ENCODE measurements at places on chromosomes 3 and 15. TPM values are rescaled to one million over a fixed set of nuclear protein-coding genes. Genes with fewer than 3 reads are reported as not detected.

Gene TTLL13
- not detected for total RNA-seq

Gene ESYT3
- not detected for total RNA-seq

Gene GP5
- 0.10 TPM for total RNA-seq

Gene GRM7
- 0.98 TPM for total RNA-seq

Gene KBTBD12
- total RNA-seq = not detected

Gene GRM2
- total RNA-seq = not detected

Gene ECE2
- 0.12 TPM for total RNA-seq

Gene CACNA2D2
- not detected for total RNA-seq

Data from cardiac ventricle fibroblast (primary cell).